ENCODE measurements at places on chromosomes 2 and 18.

DNA sequence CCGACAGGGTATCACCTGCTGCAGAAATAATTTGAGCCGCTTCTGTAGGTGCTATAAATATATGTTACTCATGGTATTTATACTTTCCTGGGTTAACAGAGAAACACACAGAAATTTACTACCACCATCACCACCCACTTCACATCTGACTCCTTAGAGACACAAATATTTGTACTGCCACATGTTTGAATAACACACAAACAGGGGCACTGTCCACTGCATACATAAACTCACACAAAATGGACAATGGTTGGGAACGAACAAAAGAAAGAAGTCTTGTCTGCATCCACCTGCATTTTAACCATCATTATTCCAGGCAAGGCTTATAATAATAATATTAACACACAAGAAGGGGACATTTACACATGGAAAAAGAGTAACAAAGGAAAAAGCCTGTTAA, 24.0 kb downstream of the IMMT start:
- no peak for DNase-seq

- DNase-seq, result no peak
These were observed 135.4 kb upstream of the FSHR start for GRCh38 chr2:49289711-49290110.

DNA sequence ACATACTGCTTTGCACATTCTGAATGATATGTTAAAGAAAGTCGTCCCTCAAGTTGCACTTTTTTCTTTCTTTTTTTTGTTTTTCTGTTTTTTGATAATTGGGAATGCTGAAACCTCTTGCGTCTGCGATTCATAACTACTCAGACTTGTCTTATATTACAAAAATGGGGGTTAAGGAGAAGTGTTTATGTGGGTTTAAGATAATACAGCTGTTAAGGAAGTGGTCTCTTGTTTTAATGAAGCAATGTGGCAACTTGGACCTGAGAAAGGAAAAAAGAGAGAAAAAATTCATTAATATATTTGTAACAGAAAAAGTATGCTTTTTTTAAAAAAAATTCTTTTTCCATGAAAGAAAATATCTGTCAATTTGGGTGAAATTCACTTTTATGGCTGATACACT, 268.5 kb upstream of the CCDC68 start:
- DNase-seq, result no peak

DNA sequence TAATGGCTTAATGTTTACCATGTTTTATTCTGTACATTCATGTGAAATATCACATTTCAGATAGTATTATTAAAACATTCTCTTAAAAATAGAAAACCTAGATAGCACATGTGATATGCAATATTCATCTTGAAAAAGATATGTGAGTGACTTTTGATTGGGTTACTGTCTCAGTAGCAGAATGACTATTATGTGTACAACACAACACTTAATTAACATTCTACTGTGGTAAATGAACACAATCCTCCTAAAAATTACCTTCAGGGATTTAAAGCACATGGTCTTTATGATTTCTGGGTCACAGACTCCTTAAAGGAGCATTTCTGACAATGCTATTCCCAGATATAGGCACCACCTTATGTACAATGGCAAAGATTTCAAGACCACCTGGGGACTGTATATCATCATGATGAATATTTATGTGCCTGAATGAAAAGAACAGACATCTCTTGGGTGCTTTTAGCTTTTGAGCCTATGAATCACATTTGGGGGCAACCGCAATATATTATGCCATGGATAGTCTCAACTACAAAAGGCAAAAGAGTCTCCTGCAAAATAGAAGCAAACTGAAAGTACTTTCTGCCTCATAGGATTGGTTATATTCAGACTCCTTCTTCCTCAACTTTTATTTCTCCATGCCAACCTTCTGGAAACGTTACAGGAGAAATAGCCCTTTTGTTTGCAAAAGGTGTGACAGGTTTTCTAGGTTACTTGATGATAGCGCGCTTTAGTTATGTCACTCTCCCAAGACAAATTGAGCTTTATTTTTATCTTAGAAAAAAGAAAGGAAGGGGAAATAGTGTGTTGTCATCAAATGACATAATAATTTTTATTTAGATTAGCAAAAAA, 259.0 kb downstream of the CALCRL start:
- DNase-seq, result no peak

DNA sequence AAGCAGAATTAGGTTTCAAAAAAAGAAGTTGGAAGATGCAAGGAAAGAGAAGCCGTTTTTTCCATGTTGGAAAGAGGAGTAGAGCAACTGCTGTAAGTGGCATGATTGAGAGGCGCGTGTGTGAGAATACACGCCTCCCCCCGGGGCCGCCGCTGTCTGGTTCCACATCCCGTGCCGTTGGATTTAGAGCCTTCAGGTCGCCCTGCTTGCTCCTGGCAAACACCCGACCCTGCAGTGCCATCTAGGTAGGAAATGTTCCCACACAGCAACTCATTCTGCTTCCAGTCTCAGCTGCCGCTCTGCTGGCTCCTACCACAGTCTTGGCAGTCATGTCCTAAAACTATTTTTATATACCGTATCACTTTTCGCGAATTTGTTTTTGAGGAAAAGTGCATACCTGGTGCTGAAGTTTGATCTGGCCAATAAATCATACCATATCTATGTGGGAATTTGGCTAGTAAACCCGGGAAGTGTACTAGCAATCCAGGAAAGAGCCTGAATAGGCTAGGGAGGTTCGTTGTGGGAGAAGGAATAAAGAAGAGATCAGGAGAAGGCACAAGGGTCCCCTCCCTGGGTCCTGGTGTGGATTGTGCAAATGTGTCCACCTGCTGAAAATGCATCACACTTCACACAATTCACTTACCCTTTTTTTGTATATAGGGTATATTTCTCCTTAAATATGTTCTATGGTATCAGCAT, 372.7 kb downstream of the FBXO15 start:
- no peak for DNase-seq

- no peak for DNase-seq
These were observed 146.5 kb downstream of the FAM210A start for GRCh38 chr18:13579874-13580273.

- peak; percentile 77 for DNase-seq
These were observed 113.0 kb downstream of the MEIS1 start for GRCh38 chr2:66547887-66548286.

- DNase-seq, result peak; percentile 32
These were observed 392.8 kb upstream of the ACVR2A start for GRCh38 chr2:147451902-147452515.

DNA sequence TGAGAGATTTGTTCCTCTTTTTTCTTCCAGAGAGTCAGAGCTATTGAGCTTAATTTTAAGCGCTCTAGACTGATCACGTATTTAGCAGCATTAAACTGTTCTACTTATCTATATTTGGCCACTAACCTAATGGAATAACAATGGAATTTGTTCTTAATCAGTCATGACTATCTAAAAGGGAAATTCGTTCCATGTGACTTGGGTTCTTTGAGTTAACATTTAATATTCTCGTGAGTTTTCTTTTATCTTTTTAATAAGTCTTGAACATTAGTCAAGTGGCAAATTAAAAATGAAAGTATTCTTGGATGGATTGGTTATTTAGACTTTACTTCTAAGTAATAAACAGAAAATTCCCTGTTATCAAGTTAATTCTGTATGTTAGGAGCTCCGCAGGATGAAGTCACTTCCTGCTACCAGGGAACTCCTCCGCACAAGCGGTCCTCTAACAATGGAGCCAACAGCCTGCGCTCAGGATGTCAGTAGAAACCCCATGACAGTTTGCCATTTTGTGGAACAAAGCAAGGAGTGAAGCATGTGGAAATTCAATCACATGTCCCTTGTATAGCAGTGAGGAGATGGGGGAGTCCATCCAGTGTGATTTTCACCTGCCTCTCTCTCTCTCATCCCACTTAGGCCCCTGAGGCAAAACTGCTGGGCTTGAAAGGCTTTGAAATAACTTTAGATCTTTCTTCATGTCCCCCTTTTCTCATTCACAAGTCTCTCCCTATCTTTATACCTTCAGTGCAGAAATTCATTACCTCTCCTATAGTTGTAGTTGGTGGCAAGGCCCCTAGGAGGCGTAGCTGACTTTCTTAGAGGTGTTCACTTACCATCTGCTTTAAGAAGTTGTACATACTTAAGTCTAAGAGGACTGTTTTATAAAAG, 138.1 kb downstream of the WDR7 start:
- peak; percentile 43 for DNase-seq

Measured in NCI-H1417 (cell line).